ENCODE measurements at places on chromosomes 7 and 10.
A peak's percentile ranks its signal among the peaks of the same experiment; 100 is the strongest.

GRCh38 chr7:133313575-133313974 is 60.7 kb downstream of the EXOC4 start:
- DNase-seq, result no peak

DNA sequence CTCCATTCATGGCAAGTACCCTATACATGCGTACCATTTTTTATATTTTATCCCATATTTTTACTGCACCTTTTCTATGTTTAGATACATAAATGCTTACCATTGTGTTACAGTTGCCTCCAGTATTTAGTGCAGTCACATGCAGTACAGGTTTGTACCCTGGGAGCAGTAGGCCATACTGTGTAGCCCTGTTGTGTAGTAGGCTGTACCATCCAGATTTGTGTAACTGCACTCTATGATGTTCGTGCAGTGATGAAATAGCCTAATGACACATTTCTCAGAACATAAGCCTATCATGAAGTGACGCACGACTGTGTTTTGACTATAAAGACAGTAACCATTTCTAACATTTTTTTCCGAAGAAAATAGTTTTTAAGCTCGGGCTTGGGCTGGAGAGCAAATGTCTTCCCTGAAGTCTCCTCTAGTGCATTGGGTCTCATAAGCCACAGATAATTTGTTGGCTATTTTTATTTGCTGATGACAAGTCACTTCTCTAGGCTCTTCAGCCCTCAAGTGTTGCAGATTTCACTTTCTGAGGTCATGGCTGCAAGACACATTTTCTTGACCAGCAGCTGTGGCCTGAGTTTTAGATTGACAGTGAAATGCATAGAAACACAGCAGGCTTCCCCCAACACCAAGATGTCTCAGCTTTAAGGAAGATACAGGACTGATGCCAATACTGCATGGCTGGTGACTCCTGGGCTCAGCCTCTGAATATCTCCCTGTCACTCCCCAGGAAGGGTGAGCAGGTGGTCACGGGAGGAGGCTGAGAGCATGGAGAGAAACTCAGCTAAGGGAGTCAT is 26.9 kb downstream of the EPDR1 start:
- DNase-seq, result no peak

DNA sequence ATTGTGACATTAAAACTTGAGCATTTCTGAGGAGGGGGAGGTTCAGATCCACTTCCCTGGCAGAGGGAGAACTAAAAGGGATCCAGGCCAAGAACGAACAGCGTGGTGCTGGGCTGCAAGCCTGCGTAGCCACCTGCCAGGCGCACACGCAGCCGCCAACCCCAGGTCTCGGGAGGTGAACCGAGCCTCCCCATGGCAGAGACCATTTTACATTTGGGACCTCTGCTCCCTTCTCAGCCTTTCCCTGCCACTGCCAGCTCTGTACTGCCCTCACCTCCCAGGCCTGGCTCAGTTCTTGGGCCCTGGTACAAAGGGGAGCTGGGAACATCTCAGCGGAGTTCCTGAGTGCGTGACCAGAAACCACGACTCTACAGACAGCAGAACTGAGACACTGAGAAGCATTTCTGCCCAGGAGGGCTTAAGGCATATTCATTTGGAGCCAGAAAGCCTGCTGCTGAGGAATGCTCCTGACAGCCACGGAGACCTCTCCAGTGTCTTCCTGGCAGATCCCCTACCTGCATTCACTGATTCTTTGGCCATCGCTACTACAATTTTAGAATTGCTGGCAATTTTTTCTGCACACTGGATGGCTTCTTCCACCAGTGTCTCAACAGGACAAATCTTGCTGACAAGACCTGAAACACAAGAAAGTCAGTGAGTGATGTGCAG is 7.6 kb downstream of the ECHS1 start:
- DNase-seq, result no peak

DNA sequence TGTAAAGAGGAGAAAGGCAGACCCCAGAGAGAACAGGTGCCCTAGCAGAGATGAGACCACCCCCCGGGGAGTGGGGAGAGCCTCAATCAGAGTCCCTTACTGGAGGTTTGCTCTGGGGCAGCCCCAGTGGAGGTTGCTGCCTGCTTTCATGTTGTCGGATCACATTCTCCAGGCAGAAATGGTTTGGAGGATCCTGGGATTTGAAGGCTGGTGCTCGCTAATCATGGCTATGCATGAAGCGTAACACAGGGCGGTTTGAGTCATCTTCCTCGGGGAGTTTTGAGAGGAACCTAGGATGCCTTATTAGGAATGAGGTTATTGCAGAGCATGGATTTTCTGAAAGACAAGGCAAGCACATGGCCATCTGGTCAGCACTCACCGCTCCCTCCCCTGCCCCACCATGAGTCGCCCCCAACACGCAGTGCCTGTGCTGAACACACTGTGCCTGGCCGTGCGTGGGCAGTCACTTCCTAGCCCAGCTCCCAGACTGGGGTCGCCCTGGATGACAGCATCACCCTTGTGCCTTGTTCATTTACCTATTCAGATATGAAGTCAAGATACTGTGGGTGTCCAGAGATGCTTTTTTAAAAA is 319.9 kb downstream of the DPP6 start:
- DNase-seq, result no peak

- DNase-seq, result no peak
These were observed 249.6 kb downstream of the PLXDC2 start for GRCh38 chr10:20065814-20066213.

- DNase-seq, result no peak
These were observed 4.3 kb downstream of the SVIL start for GRCh38 chr10:29630205-29631048.

DNA sequence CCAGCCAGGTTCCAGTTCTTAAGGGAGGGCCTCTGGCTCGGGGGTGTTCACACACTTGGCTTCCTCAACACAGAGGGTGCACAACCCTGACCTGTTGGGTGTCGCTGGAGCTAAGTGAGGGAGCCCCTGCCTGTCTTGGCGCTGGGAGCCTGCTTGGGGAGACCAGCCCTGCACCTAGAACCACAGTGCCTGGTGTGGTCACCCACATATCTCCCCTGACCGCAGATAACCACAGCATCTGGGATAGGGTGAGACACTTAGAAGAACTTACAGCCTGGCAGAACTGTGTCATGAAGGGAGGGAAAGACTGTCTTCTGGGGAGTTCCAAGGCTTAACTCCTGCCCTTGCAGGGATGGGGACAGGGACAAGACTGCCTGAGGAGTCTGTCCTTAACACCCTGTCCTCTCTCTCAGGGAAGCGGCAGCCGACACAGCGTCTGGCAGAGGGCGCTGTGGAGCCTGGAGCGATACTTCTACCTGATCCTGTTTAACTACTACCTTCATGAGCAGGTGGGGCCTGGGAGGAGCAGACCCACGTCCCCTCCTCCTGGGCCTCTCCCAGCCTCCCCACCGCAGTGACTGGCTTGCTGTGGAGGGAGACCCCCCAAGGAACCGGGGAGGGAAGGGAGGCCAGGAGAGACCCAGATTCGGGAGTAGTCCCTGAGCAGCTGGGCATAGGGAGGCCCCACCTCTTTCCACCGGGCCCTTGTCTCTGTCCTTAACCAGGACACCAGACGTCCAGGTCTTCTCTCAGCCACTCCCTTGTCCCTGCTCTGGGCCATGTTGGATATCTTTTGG is 59.0 kb downstream of the PALD1 start:
- no peak for DNase-seq

GRCh38 chr10:43060291-43060690 is 16.6 kb upstream of the RET start:
- no peak for DNase-seq

DNA sequence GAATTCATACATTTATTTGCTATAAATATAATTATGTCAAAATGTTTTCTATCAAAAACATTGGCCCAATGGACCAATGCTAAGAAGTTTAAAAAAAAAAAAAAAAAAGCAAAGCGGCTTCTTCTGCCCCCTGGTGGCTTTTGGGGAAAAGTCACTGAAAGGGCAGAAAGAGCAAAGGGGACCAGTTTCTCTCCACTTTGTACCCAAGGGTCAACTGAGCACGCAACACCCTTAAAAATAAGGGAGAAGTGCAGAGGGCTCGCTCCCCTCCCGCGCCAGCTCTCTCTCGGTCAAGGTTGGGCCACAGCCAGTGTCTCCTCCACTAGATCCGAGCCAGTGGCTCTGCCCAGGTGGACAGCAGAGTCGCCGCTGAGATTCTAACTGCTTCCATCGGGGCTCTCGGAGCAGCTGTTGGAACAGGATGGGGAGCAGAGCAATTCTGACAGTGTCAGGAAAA is 136.4 kb upstream of the FGFR2 start:
- DNase-seq, result peak; percentile 21

GRCh38 chr10:125485665-125486064 is 197.3 kb downstream of the TEX36 start:
- no peak for DNase-seq

DNA sequence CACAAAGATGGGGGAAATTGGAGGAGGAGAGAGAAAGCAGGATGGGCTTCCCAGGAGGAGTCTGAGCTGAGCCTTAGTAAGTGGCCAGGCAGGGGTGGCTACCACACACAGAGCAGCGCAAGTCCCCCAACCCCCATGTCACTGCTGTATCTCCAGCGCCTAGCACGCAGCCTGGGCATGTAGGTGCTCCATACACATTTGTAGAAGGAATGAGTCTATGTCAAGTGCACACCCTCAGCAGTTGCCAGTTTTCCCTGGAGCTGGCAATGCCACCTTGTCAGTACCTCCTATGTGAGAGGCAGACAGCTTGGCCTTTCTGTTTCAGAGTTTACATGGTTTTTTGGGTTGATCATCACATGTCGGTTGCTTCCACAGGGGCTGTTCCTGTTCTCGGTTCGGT is 116.1 kb downstream of the CLEC2L start:
- no peak for DNase-seq

DNA sequence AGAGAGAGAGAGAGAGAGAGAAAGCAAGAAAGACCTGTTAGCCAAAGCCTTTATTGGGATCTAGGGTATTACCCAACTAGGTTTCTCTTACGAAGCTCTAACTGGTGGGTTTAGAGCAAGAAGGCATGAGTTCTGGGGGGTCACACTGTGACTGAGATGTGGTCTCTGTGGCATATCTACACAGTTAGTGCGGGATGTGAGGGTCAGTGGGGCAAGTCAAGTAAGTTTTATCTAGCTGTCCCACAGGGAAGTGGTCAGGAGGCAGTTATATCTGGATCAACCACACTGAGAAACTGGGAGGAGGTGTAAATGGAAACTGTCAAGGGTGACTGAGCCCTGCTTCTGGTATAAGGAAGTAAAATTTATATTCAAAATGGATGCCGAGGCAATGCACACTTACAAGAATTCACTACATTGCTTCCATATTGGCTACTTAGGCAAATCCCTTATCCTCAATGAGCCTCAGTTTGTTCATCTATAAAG is 331.6 kb upstream of the HPS1 start:
- no peak for DNase-seq

Measured in kidney capillary endothelial cell (primary cell).